Effector CD4-positive, alpha-beta T cell (primary cell): ENCODE measurements at places on chromosomes 16 and 17.

GRCh38 chr16:89785523-89786155, 30.8 kb downstream of the FANCA start:
- DNase-seq, result peak; percentile 37

DNA sequence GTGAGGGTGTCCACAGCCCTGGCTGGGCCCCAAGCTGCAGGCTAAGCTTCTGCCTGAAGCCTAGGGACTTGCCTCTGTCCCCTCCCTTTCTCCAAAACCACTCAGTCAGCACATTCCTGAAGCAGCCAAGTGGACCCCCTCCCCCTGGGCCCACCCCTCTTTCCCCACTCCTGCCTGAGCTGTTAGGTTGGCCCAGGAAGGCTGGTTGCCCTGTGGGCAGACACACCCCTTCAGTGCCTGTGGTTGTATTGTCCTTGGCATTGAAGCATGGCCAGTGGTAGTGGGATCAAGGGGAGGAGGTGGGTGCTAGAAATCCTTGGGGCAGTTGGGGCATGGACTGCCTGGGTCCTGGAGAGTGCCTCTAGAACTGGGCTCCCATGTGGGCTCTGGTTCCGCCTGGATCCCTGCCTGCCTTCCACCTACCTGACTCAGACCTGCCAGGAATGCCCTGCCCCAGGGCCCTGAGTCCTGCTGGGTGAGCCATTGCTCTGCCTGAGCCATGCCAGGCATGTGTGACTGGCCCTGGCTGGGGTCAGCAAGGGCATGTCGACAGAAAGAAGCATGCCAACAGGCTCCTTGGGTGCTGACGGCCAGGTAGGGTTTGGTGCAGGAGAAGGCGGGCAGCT, 2.1 kb downstream of the TRAF4 start:
- DNase-seq, result no peak

GRCh38 chr17:20241855-20242254, 225.5 kb downstream of the LGALS9B start:
- DNase-seq, result no peak

DNA sequence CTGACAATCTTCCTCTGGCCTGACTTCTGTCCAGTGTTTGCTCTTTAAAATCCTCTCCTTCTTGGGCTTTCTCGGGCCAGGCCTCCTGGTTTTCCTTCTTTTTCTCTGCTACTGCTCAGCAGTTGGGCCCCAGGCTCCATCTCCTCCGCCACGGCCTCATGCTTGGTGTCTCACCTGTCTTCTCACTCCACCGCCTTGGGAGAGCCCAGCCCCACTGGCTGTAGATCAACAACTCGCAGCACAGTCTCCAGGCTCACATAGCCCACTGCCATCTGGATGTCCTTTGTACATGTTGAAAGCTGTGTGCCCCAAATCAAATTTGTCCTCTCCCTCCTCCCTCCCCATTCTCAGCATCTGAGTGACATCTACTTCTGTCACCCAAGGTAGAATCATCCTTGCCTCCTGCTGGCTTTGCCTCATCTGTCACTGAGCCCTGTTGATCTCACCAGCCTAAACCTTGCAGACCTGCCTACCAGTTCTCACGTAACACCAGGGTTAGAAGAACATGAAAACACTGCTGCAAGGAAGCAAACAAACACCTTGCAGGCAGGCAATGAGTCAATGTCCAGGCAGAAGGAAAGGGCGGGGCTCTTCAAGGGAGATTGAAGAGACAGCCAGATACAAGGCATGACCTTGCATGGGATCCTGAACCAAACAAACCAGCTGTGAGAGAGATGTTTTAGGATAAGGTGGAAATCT, 103.2 kb upstream of the SMURF2 start:
- no peak for DNase-seq

DNA sequence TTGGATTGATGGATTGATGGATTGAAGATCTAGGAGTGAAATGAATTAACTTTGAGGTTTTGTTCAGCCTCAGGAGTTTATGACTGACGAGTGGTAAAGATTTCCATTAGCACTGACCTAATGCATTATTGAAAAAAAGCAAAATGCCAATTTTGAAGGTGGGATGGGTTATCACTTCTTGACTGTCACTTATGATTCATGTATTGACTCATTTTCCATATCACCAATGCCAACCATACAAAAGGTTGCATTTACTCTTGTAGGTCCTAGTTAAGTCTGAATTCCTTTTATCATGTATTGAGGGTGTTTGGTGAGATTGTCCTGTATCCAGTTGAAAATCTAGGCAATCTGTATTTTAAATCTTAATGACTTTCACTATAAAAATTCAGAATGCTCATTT, 57.6 kb downstream of the KNOP1 start:
- DNase-seq, result no peak
